ENCODE measurements at places on chromosomes 4 and X.

DNA sequence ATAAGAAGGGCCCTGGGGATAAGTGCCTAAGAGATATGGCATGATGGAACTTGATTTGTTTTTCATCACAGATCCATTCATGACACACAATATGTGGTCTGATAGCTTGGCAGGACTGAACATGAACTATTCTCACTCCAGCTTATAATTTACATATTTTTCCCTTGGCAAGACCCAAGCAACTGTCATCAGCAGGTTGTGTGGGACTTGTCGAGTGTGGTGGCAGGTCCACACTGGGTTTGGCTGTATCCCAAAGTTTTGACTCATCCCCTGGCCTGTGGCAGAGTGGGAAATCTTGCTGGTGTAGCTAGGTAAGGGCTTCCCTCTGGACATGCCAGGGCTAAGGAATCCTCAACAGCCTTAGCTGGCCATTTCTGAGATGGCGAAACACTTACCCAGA lies 81.0 kb upstream of the STIM2 start:
- DNase-seq, result no peak

- peak; percentile 63 for DNase-seq
Measured at GRCh38 chr4:94588896-94589693, 137.4 kb downstream of the PDLIM5 start.

DNA sequence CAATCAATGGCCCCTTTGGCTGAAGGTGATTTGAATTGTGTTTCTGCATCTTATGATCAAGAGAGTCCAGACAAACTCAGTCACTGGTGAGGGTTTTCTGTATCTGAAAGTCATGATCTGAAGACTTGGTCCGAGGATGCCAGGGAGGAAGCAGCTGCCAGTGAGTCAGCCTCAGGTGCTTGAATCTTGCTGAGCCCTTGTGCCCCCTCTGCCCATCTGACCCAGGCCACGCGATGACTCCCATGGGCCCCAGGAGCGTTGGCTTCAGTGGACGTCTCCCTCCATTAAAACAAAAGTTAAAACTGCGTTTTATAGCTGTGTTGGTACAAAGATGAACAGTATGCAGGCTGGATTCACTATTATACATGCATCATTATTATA lies 62.0 kb downstream of the HTRA3 start:
- no peak for DNase-seq

DNA sequence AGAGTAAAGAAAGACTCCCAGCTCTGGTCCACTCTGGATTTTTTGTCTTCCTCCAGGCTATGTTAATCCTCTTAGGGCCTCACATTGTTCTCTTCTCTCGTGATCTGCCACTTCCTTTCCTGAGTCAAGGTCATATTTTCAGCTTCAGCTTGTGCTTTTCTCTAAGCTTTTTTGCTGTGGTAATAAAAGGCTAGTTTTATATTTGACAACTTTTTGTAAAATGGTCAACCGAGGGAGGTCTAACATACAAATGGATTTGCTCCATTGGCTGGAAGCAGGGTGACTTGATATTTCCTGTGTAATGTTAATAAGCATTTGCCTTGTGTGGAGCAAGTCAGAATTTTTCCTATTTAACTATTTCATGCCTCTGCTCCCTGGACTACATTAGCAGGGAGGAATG lies 239.7 kb downstream of the RAB28 start:
- no peak for DNase-seq

GRCh38 chr4:81852031-81852715 lies 380.5 kb upstream of the RASGEF1B start:
- DNase-seq, result no peak

DNA sequence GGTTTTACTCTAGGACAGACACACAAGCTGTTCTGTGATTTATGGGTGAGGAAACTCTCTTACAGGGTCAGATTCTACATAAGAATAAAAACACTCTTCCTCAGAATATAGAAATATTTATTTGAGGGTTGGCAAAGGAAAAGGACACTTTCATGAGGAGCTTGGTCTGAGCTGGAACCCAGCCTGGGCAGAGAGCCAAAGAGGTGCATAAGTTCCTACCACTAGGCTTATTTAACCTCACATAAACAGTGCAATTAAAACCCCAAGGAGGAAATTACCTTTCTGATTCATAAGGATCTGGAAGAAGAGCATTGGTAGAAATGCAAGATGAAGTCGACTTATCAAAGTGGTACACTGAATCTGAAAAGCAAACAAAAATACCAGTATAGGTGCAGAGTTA lies 32.9 kb downstream of the SETD7 start:
- DNase-seq, result no peak

All from fibroblast of skin of left quadriceps (primary cell).